Activated CD4-positive, CD25-positive, alpha-beta regulatory T cell treated with anti-CD3 and anti-CD28 coated beads, Interleukin-2, amount 50 U/mL, for 24 hours (primary cell): ENCODE measurements at places on chromosomes 7 and 10.

- no peak for ATAC-seq
Observed at GRCh38 chr10:122475591-122476332, 14.4 kb downstream of the HTRA1 start.

GRCh38 chr7:31603046-31603445 lies 84.0 kb upstream of the PPP1R17 start:
- no peak for ATAC-seq

- ATAC-seq, result no peak
Observed at GRCh38 chr7:9796241-9796640, 1177.4 kb upstream of the PHF14 start.

GRCh38 chr7:95261895-95262415 lies 62.4 kb downstream of the PON1 start:
- no peak for ATAC-seq

GRCh38 chr7:101402081-101402779 lies 39.6 kb downstream of the COL26A1 start:
- ATAC-seq, result no peak

DNA sequence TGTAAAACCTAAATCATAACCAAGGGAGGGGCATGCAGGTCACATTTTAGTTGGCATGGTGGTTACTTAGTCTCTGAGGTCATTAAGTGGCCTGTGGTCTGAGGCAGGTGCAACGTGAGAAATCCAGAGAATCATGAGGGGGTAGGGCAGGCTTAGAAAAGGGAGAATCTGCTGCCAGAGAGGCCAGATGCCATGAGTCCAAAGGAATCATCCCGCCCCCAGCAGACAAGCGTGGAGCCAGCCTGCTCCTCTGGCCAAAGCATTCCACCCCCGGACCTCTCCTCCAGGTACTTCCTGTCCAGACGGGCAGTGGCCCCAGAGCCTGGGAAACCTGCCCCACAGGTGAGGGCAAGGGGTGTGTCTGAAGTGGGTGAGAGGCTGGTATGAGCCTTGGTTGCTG lies 196.4 kb upstream of the ZNF32 start:
- no peak for ATAC-seq

DNA sequence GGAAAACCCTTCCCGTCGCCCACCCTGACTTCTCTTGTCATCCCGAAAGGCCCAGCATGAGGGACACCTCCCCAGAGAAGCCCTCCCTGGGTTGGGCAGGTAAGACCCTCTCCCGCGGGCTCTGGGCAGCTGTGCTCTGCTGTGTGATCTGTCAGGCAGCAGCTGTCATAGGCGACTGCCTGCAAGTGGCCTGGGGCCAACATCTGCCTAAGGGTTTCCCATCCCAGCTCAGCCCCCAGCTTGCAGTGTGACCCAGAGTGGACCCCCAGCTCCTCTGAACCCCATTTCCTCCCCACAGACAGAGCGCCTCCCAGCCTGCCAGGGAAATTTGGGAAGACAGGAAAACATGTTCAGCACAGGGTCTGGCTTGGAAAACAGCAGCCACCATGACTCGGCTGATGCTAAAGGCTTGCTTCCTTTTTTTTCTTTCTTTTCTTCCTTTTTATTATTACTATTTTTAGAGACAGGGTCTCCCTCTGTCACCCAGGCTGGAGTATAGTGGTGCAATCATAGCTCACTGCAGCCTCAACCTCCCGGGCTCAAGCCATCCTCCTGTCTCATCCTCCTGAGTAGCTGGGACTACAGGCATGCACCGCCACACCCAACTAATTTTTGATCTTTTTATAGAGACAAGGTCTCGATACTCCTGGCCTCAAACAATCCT lies 18.3 kb upstream of the TNRC18 start:
- no peak for ATAC-seq

- ATAC-seq, result no peak
Observed at GRCh38 chr7:107322015-107322414, 147.8 kb upstream of the GPR22 start.

- no peak for ATAC-seq
Observed at GRCh38 chr10:29861811-29862505, 197.4 kb downstream of the JCAD start.

DNA sequence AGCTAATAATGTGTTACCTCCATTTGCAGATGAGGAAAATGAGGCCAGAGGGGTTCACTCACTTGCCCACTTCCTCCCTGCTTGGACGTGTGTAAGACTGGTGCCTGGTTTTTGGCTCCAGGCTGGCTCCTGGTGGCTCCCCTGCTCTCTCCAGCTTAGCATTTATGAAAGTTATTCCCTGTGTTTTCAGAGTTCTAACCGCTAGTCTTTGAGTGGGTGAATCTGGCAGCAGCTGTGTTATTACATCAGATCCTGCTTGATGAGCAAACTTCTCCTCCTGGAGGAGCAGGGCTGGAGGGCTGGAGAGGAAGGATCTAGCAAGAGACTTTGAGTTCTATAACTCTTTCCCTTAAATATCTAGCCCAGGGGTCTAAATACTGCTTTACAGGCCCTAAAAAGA lies 80.9 kb upstream of the AGBL3 start:
- no peak for ATAC-seq

DNA sequence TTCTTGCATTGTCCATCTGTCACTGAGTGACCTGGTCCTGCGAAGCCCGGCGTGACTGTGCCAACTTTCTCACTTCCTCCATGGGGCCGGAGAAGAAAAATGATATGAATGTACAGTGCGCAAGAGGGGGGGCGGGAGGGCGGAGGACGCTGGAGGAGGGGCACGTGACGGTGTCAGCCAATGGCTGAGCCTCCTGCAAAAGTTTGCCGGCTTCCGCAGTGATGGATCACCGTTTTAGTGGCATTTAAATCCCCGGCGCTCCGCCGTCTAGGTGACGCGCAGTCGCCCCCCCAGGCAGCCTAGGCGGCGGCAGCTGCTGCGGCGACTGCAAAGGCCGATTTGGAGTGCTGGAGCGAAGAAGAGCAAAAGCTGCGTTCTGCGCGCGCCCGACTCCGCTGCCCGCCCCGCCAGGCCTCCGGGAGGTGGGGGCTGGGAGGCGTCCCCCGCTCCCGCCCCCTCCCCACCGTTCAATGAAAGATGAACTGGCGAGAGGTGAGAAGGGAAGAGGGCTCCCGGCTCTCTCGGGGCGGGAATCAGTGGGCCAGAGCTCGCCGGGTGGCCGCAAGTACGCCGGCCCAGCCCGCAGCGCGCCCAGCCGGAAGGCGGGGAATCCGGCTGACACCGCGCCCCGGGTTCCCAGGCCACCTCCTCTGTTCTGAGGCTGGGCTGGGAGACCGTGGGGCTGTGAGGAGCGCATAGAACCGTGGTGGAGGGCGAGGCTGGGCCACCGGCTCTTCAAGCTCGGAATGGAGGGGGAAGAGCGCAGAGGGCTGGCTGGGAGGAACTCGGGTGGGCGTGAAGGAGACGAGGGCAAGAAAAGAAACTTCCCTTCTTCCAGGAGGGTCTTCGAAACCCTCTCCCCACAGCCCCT lies at the start of gene HOXA1:
Gene HOXA1 (minus strand): TSS at position 104 of the 871 bp plus-strand sequence. CDS start 88 bp downstream, at position 16.
- ATAC-seq, result peak; percentile 91

- ATAC-seq, result no peak
Observed at GRCh38 chr7:111363099-111363498, 199.2 kb downstream of the IMMP2L start.

- no peak for ATAC-seq
Observed at GRCh38 chr10:22366771-22367170, 21.5 kb downstream of the SPAG6 start.

- no peak for ATAC-seq
Observed at GRCh38 chr10:33047655-33048054, 89.6 kb upstream of the ITGB1 start.

DNA sequence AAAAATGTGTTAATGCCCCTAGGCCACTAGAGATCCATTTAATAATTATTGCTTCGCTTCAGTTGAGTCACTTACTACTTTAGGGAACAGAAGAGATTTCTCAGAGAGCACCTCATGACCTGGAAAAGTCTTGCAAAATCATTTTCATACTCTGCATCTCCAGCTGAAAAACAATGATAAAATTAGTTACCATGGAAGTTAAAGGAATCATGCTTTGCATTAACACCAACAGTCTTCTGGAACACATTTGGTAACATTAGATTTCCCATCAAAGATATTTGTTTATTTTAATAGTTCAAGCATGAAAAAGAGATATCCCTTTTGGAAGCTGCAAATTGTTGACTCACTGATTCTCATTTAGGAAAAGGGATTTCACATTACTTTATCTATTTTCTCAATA lies 1.8 kb upstream of the STEAP2 start:
- no peak for ATAC-seq

DNA sequence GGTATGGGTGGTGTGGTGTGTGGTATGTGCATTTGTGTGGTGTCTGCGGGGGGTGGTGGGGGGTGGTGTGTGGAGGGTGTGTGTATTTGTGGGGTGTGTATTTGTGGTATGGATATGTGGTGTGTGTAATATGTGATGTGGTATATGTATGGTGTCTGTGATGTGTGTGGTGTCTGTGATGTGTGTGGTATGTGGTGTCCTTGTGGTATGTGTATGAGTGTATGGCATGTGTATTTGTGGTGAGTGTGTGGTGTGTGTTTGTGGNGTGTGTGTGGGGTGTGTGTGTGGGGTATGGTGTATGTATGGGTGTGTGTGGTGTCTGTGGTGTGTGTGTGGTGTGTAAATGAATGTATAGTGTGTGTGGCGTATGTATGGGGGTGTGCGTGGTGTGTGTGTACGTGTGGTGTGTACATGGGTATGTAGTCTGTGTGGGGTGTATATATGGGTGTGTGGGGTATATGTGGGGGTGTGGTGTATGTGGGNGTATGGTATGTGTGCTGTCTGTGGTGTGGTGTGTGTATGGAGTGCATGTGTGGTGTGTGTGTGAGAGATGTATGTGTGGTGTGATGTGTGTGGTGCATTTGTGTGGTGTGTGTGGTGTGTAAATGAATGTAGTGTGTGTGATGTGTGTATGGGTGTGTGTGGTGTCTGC lies 27.1 kb upstream of the CHST15 start:
- no peak for ATAC-seq

GRCh38 chr7:29599026-29599425 lies 35.4 kb downstream of the PRR15 start:
- ATAC-seq, result no peak

DNA sequence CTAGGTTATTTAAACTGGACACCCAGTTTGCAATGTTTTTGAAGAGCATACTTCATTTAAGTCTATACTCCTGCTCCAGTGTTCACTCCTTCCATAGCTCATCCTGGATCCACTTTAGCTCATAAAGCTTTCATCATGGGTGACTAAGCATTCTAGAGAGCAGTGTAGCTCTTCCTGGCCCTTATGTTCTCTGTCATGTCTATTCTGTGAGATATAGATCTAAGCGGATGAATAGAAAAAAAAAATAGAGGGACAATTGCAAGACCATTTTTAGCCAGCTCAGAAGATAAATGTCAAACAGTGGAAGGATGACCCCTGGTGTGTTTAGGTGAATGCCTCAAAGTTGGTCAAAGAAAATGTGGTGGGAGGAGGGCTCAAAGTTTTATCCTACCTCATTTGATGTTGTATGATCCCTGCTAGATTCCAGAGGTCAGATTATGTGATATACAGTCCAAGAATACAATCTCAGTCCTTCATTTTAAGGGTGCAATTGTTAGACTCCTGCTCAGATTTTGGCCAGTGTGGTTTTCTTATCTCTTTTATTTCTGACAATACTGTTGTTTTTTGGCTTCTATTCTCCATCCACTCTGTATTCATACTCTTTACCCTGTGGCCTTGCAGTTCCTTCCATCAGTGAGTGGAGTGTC lies 7.5 kb upstream of the HECW1 start:
- no peak for ATAC-seq

- ATAC-seq, result no peak
Observed at GRCh38 chr7:143979359-143979758, 20.8 kb upstream of the OR6B1 start.

- ATAC-seq, result no peak
Observed at GRCh38 chr10:83553366-83553765, 585.9 kb upstream of the GHITM start.

- no peak for ATAC-seq
Observed at GRCh38 chr10:110355141-110355831, 50.6 kb upstream of the SMNDC1 start.

- no peak for ATAC-seq
Observed at GRCh38 chr7:10973942-10974911, 555 bp downstream of the PHF14 start.

GRCh38 chr7:14487701-14488395 lies 414.7 kb downstream of the DGKB start:
- no peak for ATAC-seq

- ATAC-seq, result no peak
Observed at GRCh38 chr10:102832987-102833386, 4.2 kb downstream of the CYP17A1 start.

GRCh38 chr10:26506736-26507135 lies 68.6 kb downstream of the APBB1IP start:
- ATAC-seq, result no peak
